ENCODE measurements at places on chromosomes 2 and 18.

DNA sequence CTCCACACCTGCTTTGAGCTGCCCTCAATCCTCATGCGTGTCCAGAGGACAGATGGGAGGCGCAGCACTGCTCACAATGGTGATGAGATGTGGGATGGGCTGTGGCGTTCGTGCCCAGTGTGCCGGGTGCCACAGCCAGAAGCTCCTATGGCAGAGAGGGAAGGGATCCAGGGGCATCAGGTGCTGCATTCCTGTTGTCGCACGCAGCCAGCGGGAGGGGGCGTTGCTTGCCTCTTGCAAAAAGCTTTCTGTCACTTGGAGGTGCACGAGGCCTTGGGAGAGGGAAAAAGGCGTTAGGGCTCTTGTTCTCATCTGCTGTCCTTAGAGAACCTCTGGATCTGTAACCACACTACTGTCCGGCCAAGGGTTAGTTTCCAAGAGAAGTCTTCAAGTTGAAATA, 29.2 kb upstream of the ALLC start:
- peak; percentile 28 for DNase-seq

- no peak for DNase-seq
These were observed 250.2 kb upstream of the RAB12 start for GRCh38 chr18:8359076-8359475.

DNA sequence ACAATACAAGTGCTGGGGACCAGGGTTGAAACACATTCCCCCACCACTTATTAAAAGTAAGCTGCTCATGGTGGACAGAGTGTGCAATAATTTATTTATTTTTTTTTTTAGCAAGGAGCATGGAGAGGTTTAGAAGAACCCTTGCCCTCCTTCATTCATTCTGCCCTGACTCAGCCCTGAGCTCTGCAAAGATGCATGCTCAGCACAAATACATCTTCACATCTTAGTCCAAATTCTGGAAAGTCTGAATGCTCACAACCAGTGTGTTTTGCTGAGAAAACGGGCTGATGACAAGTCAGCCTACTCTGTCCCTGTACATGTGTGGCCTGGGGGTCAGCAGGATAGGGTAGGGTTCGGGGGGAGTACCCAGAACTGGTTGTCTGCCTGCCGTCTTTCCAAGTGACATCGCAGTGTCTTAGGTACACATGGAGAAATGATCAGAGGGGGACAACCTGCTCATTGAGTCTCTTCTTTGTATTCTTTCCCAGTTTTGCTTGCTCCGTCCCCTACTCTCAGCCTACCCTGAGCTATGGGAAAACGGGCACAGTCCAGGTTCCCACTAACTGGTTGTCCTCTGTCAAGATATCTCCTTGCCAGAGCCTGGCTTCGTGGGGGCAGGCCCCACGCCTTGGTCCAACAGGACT, 76.4 kb downstream of the ADD2 start:
- peak; percentile 25 for DNase-seq

GRCh38 chr18:10113121-10114022, 199.6 kb downstream of the VAPA start:
- no peak for DNase-seq

DNA sequence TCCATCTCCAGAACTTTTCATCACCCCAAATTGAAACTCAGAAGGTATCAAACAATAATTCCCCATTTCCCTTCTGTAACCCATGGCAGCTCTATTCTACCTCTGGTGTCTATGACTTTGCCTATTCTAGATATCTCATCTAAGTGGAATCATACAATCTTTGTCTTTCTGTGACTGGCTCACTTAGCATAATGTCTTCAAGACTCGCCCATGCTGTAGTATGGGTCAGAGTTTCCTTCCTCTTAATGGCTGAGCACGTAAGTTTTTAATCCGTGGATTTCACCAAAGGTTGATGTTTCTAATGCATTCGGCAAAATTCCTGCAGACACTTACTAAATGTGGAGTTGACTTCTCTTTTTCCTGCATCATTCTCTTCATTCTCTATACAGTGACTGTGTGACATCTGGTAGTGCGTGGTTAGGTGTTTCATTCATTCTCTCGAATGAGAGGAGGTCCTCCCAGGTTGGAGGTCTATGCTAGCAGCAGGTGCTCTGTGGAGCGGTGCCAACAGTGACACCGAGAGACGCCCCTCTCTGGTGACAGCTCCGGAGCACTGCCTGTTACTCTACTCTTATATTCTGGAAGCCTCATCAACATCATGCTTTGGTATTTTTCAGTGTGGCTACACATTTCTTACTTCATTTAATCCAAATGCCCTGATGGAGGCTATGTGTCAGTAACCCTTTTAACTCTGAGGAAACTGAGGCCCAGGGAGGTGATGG, 50.1 kb downstream of the ATOH8 start:
- no peak for DNase-seq

- peak; percentile 6 for DNase-seq
These were observed 50.7 kb downstream of the CIB4 start for GRCh38 chr2:26590508-26590907.

GRCh38 chr2:185215497-185215896, 523.1 kb upstream of the FSIP2 start:
- no peak for DNase-seq

Data from SJSA1 (cell line).